Dermis microvascular lymphatic vessel endothelial cell (primary cell): ENCODE measurements at places on chromosomes 7 and 10. TPM values are rescaled to one million over a fixed set of nuclear protein-coding genes. Genes with fewer than 3 reads are reported as not detected.

The NEURL1 gene
- total RNA-seq = under 0.01 TPM in 2 replicates

The PIP gene
- total RNA-seq = not detected in 2 replicates

The TCAF2 gene
- 3.9 and 7.3 TPM in 2 replicates for total RNA-seq

The SAMD9 gene
- total RNA-seq = 10.3 and 11.3 TPM in 2 replicates
